ENCODE measurements at places on chromosomes 13 and 19.

GRCh38 chr13:112850273-112850672, 118.7 kb upstream of the MCF2L start:
- DNase-seq = no peak

- no peak for DNase-seq
Measured at GRCh38 chr13:88919970-88920628, 1248.9 kb downstream of the SLITRK5 start.

GRCh38 chr13:36713887-36714286, 40.1 kb downstream of the SERTM1 start:
- DNase-seq = no peak

- no peak for DNase-seq
Measured at GRCh38 chr13:111577208-111577828, 256.9 kb downstream of the TEX29 start.

DNA sequence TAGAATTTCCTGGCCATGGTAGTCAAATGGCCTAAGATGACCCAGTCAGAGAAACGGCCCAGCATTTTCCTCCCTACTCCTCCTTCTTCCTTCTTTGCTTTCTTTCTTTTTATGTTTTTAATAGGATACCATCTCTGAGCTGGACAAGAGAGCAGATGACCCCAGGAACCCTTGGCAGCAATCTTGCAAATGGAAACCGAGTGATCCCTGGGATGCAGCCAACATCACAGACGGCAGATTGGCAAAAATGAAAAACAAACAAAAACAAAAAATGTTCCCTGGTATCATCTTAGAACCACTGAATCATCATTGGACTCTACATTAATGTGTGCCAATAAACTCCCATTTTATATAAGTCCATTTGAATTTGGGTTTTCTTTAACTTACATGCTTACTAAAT, 424.4 kb downstream of the FGF14 start:
- no peak for DNase-seq

GRCh38 chr13:20126541-20127261, 34.2 kb downstream of the GJA3 start:
- DNase-seq = no peak

GRCh38 chr19:48484931-48485612, 15.9 kb downstream of the CYTH2 start:
- no peak for DNase-seq

DNA sequence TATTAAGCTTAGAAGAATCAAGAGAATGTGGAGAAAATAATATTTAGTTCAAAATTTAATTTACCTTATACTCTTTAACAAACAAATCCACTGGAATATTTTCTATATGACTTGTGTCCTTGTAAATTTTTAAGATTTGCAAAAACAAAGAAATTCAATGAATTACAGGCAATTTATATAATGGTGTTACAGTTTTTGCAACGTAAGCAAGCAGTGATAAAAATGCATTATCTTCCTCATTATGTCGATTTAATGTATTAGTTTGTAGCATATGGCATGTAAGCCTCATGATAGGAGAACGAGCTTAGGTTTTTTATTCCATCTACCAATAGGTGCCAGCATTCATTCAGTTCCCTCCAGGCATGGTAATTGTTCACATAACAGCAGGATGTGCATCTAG, 100.0 kb upstream of the PCDH9 start:
- DNase-seq = no peak

DNA sequence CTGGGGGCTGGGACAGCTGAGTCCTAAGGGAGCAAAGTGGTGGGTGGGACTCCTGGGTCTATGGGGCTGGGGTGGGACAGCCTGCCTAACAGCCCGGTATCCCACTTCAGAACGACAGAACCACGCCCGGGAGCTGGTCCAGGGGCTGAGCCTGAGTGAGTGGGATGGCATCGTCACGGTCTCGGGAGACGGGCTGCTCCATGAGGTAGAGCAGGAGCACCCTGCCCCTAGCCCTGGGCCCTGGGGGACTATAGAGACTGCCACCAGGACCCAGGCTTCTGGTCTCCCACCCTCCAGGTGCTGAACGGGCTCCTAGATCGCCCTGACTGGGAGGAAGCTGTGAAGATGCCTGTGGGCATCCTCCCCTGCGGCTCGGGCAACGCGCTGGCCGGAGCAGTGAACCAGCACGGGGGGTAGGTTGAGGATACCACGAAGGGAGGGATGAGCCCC, 8.6 kb downstream of the SPHK2 start:
- DNase-seq = no peak

GRCh38 chr13:68872338-68872737, 1235.3 kb upstream of the ATXN8OS start:
- DNase-seq = no peak

- DNase-seq = no peak
Measured at GRCh38 chr19:1856345-1856697, 7.1 kb downstream of the KLF16 start.

- DNase-seq = no peak
Measured at GRCh38 chr19:38190061-38190460, 34.0 kb downstream of the DPF1 start.

DNA sequence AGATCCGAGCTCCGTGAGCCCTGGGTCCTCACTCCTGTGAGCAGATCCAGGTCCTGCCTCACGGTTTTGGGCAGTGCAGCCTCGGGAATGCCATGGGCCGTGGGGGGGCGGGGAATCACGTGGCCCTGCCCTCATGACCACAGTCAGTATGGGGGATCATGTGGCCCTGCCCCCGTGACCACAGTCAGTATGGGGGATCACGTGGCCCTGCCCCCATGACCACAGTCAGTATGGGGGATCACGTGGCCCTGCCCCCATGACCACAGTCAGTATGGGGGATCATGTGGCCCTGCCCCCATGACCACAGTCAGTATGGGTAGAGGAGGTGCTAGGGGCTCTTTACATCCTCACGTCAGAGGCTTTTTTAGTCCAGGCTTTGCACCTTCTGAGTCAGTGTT, 64.3 kb upstream of the F7 start:
- DNase-seq = no peak

DNA sequence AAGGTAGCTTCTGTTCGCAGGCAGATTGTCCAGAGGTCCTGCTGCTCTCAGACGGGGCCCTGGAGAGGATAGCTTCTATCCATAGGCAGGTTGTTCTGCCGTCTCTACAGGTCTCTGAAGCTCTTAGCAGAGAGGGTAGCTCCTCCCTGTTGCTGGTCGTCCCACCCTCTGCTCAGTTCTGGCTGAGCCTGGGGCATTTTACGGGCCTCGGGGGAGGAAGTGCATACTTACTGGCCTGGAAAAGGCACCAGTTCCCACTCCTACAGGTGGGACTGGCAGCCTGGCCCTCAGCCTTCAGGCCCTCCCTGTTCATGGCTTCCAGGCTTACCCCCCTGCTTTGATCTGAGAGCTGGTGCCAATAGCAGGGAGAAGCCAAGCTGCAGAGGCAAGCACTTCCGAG, 42.3 kb downstream of the USPL1 start:
- no peak for DNase-seq

DNA sequence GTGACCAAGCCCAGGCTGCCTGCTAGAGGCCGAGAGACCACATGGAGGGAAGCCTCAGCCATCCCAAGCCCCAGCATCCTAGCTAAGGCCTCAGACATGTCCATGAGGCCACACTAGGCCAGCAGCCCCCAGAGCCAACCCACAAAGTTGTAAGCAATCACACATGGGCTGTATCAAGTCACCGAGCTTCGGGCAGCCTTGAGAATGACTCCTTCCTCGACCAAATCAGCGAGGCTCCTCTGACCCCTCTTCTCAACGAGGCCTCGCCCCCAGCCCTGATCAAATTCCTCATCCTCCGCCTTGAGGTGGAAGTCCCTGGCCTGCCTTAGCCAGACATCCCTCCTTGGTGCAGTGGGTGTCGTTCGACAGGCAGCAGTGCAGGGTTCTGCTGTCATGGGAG, 1.9 kb upstream of the SPACA7 start:
- no peak for DNase-seq

GRCh38 chr13:26071691-26072090, 19.9 kb upstream of the SHISA2 start:
- no peak for DNase-seq

DNA sequence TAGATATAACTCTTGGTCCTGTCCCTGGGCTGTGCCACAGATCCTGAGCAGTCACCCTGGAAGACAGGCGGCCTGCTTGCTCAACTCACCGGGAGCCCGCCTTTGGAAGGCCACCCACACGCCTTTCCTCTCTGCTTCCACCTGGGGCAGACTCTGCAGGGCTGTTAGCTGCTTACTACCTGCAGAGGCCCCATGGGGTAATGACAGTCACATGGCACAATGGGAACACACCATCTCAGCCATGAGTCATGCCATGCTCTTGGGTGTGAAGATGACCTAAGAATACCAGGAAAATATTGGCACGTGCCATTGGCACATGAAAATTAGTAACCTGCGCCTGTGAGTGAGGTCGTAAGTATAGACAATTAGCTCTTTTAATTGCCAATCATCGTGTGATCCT, 108.6 kb downstream of the COL4A2 start:
- DNase-seq = no peak

- no peak for DNase-seq
Measured at GRCh38 chr13:111143865-111144540, 28.9 kb downstream of the ARHGEF7 start.

DNA sequence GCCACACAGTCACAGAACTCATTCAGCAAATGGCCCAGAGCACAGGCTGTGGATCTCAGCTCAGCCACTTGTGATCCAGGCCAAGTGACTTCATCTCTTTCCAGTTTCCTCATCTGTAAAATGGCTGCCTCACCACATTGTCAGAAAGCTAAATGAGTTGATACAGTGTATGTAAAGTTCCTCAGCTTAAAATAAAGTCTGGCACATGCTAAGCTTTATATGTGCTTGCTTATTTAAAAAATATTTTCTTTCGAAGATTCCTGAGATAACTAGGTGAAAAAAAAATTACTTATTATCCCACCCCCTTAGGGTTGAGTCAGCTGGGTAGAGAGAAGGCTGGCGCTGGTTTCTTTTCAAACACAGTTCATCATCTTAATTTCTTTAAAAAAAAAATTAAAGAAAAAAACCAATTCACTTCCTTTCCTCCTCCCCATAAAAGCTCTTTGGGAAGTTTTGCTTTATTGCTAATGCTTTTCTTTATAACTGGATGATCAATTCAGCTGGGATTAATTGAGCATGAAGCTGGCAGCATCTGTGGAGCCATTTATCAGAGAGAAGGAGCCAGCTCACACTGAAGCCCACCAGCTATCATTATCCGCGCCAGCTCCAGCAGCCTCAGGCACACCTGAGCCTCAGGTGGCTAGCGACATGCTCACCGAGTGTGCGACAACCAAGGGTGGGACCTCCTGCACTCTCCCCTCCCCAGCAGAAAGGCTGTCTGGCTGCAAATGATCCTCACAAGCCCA, 354.9 kb downstream of the FOXO1 start:
- DNase-seq = no peak

- DNase-seq = no peak
Measured at GRCh38 chr13:46885018-46885417, 11.8 kb downstream of the HTR2A start.

- no peak for DNase-seq
Measured at GRCh38 chr13:109743706-109744453, 42.5 kb downstream of the IRS2 start.

DNA sequence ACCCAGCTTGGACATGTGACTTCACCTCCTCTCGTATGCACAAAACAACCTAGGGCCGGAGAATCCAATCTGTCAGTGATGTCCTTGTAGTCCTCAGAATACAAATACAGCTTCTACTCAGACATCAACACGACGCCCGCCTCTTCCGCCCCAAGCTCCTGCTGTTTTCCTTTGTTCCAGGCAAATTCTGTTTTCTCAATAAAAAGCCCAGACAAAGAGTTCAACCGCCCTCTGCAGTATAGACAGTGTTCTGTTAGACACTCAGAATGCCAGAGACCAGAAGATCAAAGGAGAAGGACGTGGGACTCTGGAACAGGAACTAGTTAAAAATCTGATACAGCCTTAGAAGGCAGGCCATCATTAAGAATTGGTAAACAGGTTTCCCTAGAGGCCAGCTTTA, 42.0 kb upstream of the GGACT start:
- no peak for DNase-seq

DNA sequence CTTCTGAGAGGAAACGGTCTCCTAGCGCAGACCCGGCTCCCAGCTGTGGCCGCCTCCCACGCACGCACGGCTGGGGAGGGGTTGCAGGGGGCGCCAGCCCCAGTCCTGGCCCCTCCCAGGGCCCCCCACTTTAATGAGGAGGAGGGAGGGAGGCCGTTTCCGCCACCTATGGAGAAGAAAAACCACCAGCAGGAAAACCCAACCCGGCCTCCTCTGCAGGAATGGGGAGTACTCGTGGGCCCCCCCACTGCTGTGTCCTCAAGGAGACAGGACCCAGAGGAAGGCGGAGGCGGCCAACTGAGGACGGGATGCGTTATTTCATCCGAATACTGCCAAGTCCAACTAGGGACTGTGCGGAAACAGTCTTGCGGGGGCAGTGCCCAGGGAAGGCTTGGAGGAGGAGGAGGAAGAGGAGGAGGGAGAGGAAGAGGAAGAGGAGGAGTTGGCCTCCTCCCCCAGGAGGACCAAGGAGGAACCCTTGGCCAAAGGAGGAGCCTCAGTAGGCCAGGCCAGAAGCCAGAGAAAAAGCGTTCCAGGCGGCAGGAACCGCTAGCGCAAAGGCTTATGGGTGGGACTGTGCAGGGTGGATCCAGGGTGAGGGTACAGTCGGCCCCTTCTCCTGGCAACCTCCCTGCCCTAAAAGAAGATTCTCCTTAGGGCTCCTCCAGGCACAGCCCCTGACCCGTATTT, 3.9 kb upstream of the SSBP4 start:
- DNase-seq = no peak

- no peak for DNase-seq
Measured at GRCh38 chr13:38686577-38687245, at the start of gene FREM2. FREM2 (plus strand) TSS chr13:38687077; CDS start chr13:38687345, 268 bp downstream.

DNA sequence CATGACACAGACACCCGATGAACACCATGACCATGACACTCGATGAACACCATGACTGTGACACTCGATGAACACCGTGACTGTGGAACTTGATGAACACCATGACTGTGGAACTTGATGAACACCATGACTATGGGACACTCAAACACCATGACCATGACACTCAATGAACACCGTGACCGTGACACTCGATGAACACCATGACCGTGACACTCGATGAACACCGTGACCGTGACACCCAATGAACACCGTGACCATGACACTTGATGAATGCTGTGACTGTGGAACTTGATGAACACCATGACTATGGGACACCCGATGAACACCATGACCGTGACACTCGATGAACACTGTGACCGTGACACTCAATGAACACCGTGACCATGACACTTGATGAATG, 31.5 kb downstream of the ZFR2 start:
- DNase-seq = no peak

DNA sequence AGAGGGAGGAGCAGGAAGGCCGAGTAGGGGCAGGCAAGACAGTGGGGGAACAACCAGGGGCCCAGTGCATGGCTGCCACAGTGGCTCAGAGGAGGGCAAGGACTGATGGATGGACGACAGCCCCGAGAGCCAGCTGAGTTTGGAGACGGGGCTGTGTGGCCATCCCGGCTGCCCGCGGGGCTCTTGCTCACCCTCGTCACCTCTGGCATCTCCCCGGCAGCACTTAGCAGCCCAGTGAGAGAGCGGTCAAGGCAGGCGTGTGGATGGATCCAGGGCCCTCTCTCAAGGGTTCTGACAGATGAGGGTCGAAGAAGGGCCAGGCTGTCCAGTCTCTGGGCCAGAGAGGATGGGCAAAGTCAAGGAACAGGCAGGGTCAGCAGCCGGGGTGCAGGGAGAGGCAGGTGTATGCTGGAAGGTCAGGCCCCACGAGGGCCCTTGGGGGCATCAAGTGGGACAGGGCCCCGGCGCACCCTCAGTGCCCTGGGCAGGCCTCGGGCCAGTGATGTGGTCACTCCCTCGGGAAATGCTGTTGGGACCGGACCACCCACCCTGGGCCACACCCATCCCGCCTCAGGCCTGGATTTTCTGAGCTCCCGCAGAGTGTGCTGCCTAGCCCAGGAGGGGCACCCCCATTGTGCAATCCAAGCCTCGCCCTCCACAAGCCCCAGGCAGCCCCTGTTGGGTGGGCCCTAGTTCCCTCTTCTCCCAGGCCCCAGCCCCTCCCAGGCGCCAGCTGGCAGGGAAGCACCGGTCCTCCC, 56.4 kb upstream of the TPM4 start:
- DNase-seq = no peak

All from activated CD8-positive, alpha-beta memory T cell treated with anti-CD3 and anti-CD28 coated beads, Interleukin-2, amount 50 U/mL, for 4 hours (primary cell).